Upper lobe of left lung (tissue), 6 donors: ENCODE measurements at places on chromosomes 3 and 15.

DNA sequence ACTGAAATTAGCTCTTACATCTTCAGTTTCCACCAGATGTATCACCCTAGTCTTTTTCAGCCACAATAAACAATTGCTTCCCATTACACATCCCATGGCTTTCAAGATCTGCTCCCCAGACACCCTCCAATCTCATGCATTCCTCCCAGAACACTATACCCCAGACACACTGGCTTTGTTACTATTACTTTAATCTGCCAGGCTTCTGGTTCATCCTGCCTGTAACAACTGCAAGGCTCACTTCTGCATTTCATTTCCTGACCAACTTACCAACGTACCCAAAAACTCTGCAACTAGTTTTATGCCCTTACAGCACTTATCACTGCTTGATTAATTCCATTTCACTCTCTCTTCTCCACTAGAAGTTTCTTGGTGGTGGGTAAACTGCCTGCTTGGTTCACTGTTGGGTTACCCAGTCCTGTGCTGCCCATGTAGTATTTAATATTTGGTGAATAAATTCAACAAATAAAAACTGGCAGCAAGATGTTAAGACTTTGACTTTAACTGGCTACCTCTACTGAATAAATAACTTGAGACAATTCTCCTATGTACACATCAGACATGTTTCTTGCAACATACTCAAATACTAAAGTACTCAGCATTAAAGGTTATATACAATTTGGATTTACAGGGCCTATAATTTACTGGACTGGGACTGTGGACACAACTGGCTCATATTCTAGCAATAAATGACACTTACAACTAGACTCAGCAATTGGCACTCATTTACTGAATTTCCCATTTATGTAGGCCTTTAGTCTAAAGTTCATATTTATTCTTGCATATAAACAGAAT is 2.7 kb downstream of the RPL22L1 start:
- DNase-seq: no peak

DNA sequence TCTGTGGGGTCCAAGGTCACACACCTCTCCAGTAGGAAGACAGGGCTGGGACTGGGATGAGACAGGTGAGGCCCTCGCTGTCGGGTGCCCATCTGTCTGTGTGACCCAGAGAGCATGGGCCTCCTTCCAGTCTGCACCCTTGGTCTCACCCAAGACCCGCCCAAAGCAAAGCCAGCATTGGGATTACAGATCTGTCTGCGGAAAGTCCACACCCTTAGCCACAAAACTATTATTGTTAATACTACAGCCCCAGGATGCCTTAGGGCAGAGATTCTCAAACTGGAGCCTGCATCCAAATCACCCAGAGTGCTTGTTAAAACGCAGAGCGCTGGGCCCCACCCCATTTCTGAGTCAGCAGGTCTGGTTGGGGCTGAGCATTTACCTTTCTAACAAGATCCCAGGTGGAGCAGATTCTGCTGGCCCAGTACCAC is 58.5 kb upstream of the ZNF148 start:
- no peak for DNase-seq

GRCh38 chr3:14431917-14432834 is 29.8 kb downstream of the SLC6A6 start:
- DNase-seq: peak; percentile 78

GRCh38 chr15:80890341-80891005 is 99.1 kb downstream of the MESD start:
- no peak for DNase-seq

DNA sequence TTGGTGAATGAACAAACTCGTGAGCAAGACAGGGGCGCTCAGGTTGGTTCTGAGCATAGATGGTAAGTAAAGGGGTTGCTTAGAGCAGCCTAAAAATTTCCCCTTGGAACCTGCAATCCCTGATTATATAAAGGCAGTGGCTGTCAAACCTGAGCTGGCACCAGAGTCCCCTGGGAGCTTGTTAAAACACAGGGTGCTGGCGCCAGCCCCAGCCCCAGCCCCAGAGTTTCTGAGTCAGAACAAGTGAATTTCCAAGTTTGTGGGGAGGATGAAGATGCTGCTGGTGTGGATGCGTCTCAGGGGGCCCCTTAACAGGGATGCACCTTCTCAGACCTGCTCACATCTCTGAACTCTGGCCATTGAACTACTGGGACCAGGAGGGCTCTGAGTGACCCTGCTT is 48.2 kb downstream of the FEM1B start:
- no peak for DNase-seq

- DNase-seq: no peak
Measured at GRCh38 chr3:144772372-144772771, 800.7 kb downstream of the DIPK2A start.

GRCh38 chr3:72191209-72191960 is 406.4 kb upstream of the PROK2 start:
- no peak for DNase-seq

- no peak for DNase-seq
Measured at GRCh38 chr3:153757839-153758238, 363.4 kb upstream of the ARHGEF26 start.
